Activated CD8-positive, alpha-beta memory T cell treated with anti-CD3 and anti-CD28 coated beads, Interleukin-2, amount 10 ng/mL, durations not matched to agents 7 days and 5 days (primary cell): ENCODE measurements at places on chromosomes 3 and 15.

DNA sequence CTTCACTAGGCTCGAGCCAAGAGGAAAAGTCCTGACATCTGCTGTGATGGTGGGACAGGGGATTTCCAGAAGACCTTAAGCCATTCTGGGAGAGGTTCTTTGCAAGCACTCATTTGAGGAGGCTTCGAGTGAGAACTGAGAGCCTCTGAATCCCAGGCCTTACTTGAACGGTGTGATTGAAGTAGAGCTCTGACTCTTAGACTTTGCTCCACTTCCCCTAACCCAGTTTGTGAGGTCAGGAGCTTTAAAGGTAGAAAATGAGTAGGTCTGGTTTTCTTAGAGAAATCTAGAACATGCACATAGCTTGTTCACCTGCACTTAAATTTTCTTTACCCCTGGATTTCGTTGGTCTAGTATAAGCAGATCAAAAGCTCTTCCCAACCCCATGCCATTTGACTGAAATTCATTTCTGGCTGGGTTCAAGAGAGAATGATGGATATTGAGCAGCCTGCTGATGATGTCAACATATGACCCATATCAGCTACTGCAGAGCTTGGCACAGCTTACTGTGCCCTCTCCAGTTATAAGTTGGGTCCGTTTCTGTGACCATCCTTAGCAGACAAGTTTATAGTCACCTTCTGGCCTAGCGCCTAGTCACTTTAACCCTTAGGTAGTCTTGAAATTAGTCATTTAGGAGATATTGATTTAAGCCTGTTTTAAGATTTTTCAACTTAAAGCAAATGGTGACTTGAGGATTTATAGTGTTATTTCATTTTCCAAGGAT is 229.2 kb upstream of the CHRM5 start:
- DNase-seq = no peak

GRCh38 chr15:70801109-70801508 is 37.8 kb upstream of the UACA start:
- DNase-seq = no peak

DNA sequence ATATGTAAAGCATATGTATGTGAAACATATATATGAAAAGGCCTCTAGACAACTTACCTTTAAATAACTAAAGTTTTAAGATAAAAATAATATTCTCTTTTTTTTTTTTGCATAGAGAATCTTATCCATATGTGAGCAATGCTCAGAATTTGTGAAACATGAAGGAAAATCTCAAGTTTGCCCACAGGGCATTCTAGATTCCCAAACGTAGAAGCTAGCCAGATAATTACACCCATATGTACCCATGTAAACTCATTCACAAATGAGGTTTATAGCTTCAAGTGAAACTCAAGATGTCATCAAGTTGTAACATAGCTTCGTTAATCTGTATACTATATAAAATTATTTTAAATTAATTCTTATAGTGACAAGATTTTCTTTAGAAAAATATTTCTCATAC is 537.3 kb upstream of the NR2F2 start:
- no peak for DNase-seq

- no peak for DNase-seq
Observed at GRCh38 chr3:72533591-72534473, 314.4 kb downstream of the SHQ1 start.

DNA sequence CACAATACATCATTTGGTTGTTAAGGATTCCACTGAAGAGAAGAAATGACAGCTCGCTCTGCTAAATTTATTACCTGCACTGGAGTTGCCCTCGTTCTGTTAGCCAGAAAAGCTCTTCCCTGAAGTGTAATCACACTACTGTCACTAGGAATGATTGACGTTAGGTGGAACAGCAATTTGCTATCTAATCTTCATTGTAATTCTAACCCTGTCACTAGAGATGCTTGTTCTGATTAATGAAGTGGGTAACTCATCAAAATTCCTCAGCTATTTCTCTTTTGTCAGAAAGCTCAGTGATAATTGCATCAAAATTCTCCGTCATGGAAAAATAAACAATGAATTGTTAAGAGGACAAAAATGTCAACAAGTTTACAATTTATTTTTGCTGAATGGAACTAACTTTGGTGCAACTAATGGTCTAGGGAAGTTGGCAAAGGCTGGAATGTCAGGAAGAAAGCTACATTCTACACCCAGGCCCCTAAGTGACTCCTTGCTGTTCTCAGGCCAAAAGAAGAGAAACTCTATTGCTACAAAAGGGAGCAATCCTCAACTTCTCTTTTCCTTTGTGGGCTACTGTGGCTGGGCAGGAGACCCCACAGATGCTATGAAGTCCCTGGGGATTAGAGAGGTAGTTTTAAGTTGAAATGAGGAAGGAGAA is 34.1 kb downstream of the CCDC191 start:
- DNase-seq = no peak

DNA sequence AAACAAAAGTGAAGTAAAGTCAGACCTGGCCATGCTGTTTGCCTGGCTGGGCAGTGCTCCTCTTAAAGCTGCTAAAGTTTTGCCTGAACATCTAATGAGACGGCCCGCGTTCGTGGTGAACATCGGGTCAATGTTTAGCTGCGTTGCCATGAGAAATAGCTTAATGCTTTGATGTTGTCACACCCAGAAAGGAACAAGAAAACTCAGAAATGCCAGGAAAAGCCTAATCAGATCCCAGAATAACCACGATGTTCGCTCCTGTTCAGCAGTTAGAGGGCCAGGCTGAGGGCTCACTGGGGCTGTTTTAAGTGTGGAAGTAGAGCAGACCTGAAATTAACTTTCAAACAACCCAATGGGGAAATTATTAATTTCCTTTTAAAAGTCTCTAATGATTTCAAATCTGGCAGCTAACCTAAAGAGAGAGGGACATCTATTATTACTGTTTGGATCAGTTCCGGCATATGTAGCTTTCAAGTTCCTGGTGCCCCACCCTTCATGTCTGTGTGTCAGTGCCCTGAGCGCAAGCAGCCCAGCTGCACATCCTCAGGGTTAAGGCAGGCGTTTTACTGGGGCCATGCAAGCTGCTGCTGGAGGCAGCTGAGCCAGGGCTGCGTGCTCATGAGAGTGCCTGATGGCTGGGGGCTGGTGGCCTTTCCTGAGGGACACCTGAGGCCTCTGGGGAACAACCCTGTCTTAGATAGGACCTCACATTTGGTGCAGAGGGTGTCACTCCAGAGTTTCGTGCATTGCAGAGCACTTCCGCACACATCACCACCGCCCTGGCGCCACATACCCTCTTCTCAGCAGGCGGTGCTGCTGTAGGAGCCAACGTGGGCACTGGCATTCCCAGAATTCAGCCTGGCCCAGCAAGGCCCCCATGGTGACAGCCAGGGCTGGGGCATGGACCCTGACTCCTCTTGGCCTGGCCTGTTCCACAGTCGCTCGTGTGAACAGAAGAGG is 76.6 kb downstream of the LRRK1 start:
- DNase-seq = no peak

DNA sequence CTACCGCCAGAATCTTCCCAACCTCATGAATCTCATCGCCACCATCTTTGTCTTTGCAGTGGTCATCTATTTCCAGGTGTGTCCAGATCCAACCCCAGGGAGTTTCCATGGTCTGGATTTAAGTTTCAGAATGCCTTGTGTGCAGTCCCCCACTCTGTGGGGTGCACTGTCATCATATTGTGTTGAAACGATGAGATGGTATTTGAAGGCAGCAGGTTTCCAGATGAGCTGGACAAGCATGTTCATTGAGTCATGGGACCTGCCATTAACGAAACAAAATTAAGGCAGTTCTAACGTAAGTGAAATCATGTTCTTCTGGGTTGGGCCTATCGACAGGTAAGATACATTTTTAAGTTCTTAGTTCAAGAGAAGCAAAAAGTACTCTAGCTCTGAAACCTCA is 12.7 kb downstream of the SEC61A1 start:
- no peak for DNase-seq

GRCh38 chr3:40864146-40864782 is 335.0 kb upstream of the CTNNB1 start:
- no peak for DNase-seq

DNA sequence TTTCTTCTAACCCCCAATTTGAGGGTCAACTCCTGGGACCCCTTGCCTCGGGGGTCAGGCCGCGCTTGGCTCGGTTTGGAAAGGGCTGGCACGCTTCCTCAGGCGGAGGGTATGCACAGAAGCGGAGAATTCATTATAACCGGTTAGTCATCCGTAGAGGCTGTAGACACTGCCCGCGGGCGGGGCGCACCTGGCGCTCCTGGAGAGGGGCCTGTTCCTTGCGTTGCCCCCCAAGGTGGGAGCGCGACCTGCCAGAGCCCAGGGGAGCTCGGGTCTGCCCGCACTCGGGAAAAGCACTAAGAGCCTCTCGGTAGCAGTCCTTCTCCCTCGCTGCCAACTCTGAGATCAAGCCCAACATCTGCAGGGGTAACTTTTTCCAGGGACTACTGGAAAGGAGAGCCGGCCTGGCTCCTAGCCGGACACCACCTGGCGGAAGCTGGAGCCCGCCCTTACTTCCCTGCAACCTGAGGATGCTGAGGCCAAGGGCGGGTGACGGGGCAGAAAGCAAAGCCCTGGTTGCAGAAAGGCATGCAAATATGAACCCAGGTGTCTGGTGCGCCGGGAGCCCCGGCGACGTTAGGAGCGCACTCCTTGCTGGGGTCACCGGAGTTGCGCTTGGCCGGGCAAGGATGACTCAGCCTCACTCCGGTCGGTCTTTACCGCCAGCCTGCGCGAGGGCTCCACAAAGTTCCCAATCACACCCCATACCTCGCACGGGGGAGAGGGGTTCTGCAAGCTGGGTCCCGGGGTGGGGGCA is 1.5 kb upstream of the CACNA2D3 start:
- DNase-seq = no peak

GRCh38 chr15:84881520-84881830 is 3.0 kb upstream of the SLC28A1 start:
- no peak for DNase-seq

DNA sequence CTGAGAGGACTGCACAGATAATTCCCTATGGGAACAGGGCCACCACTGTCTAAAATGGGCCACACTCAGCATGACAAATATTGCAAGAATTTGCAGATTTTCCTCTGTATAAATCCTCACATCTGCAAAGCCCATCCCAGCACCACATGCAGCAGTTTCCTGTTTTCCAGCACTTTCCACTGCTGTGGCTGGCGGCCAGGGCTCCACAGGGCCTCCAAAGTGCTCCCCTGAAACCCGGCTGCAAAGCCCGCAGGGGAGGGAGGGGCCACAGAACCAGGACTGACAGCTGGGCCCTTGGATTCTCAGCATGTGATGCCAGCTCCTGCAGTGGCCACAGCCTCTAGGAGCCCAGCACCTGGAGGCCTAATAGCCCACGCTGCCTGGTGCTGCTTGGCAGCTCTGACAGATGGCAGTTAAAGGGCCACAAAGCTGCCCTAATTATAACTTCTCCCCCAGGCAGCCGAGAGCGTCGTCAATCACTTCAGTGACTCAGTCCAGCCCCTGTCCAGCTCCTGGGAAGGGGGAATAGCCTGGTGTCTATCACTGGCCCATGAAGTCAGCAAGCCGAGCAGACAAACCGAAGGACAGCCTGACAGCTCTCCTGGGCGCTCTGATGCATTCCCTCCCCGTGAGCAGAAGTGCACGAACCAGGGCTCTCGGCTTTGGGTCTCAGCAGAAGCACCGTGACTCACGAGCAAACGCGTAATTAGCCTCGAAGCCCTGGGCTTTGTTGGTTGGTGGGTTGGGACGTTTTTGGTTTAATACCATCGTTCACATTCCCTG is 4.7 kb downstream of the LRRC15 start:
- DNase-seq = no peak

DNA sequence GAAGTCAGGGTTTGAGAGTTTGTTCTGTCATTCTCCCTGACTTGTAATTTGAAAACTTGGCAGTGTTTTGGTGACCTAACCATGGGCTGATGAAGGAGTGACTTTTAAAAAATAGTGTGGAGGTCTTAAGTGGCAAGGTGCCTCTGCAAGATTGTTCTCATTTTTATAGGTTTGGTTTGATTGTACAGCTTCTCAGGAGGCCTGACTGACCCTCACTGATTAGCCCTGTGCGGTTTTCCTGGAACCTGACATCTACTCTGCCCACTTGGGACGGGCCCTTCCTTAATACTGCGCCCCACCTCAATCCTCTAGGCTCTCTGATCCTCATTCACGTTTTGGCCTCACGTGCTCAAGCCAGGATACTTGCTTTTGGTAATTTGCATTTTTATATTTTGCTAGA is 2.8 kb downstream of the UBE2E1 start:
- no peak for DNase-seq

- no peak for DNase-seq
Observed at GRCh38 chr15:70717237-70717793, 46.0 kb downstream of the UACA start.

GRCh38 chr15:62773369-62774165 is 269.0 kb upstream of the TPM1 start:
- DNase-seq = no peak

- no peak for DNase-seq
Observed at GRCh38 chr15:64285871-64286270, 70.1 kb downstream of the CSNK1G1 start.

- peak; percentile 97 for DNase-seq
Observed at GRCh38 chr3:141498598-141499223, 11.9 kb downstream of the RASA2 start.

DNA sequence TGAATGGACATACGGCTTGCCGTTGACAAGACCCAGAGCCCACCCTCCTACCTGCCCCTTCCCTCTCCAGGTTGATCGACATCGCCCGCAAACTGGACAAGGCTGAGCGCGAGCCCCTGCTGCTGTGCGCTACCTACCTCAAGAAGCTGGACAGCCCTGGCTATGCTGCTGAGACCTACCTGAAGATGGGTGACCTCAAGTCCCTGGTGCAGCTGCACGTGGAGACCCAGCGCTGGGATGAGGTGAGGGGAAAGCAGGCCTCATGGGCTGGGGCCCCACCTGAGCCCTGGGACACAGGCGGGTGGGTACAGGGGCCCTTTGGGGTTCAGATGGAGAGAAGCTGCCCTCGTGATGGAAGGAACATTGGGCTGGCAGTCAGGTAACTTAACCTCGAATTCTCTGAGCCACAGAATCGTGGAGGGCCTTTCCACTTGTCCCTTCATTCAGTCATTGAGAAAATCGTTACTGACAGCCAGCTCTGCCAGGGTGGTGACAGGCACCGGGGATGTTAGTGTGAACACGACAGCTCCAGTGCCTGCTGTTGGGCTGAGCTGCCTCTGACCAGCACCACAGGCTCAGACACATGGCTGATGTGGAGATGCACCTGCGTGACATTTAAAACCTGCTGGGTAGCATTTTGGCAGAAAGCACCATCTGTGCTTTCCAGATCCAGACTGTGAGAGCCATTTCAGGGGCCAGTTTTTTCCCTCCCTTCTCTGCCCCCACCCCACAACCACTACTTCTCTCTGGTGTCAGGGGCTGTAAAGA is 25.6 kb upstream of the RHO start:
- DNase-seq = no peak

- DNase-seq = no peak
Observed at GRCh38 chr3:2978977-2979732, 131.0 kb downstream of the IL5RA start.
